ENCODE measurements at places on chromosomes 5 and 9.

- DNase-seq: peak; percentile 28
Observed at GRCh38 chr9:38358390-38359296, 33.9 kb upstream of the ALDH1B1 start.

GRCh38 chr9:129423216-129423615 lies 197.7 kb downstream of the C9orf50 start:
- no peak for DNase-seq

DNA sequence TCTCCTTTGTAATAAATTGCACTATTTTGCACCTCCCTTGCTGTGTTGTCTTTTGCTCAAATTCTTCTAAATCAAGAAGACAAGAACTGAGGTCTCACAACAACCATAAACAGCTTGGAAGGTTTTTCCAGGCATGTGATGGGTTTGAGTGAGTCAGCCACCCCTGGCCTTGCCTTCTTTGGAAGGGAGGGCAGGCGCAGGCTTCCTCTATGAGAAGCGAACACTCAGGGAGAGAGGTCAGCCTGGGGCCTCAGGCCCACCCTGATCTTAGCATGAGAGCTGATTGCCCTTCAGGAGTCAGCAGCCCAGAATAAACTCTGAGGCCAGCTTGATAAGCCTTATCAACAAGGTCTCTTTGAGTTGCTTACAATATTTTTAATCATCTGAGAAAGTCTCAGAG lies 31.6 kb downstream of the S1PR3 start:
- DNase-seq: peak; percentile 66

GRCh38 chr9:83936523-83936922 lies 15.3 kb upstream of the KIF27 start:
- DNase-seq: no peak

- peak; percentile 65 for DNase-seq
Observed at GRCh38 chr5:148791334-148791667, 35.1 kb upstream of the ADRB2 start.

GRCh38 chr9:5002811-5003210 lies 17.7 kb downstream of the JAK2 start:
- peak; percentile 56 for DNase-seq

DNA sequence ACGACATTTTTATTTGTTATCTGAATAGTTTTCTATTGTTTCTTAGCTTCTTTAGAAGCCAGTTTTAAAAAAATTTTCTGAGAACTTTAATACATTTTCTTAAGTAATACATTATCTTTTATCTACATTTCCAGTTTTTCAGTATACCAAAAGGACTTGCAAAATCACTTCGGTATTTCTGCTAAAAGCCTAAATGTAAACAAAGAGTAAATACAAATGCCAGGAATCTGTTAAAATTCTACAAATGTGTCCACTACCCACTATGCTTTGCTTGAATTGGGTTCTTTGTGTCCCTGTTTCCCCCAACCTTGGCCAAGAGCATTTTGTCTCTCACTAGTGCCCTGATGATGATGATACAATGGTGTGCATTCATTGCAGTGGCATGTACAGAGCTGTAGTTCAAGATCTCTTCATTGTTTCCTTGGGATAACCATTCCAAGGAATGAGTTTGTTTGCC lies 611.2 kb downstream of the NR2F1-AS1 start:
- no peak for DNase-seq

- no peak for DNase-seq
Observed at GRCh38 chr9:137311986-137312851, 10.1 kb upstream of the NRARP start.

GRCh38 chr9:99071313-99072039 lies 33.4 kb upstream of the TGFBR1 start:
- DNase-seq: peak; percentile 76

- DNase-seq: peak; percentile 97
Observed at GRCh38 chr5:169416583-169417196, 115.8 kb upstream of the SLIT3 start.

- DNase-seq: peak; percentile 100
Observed at GRCh38 chr9:110141227-110141793, 66.6 kb downstream of the C9orf152 start.

DNA sequence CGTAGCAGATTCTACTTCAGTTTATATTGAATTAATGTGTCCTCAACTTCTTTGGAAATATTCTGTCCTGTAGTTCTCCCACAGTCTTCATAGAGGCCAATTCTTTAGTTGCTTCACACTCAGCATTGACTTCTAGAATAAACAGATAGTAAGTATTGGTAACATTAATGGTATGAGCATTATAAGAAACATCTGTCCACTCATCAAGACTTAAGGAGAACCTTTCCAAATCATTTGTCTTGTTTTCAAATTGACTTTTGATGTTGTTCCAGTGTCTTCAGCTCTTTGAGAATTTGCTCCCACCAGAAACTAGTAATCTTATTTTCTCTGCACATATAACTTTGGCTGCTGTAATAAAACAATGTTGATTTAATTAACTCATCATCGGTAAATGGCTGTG lies 18.3 kb downstream of the RANBP17 start:
- no peak for DNase-seq

- DNase-seq: no peak
Observed at GRCh38 chr5:38011668-38012188, 171.9 kb upstream of the GDNF start.

DNA sequence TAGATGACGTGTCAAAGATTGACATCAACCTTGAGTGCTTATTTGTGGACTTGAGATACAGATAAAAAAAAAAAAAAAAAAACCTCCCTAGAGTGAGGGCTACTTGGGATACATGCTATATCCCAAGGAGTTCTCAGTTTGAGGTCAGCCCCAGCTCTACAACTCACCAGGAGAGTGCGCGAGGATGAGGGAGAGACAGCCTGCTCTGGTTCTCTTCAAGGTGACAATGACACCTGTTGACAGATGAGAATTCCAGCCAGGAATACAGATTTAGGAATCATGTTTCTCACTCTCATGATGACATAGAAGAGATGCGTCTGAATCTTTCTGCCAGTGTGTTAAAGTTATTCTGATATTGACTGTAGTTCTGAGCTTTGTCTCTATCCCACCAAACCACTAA lies 24.9 kb upstream of the ARHGAP26 start:
- DNase-seq: no peak

GRCh38 chr5:131854134-131854533 lies 57.3 kb upstream of the FNIP1 start:
- peak; percentile 2 for DNase-seq

- DNase-seq: no peak
Observed at GRCh38 chr5:158135682-158136179, 276.8 kb upstream of the CLINT1 start.

Measured in fibroblast of skin of right biceps (primary cell).